GF-D8 (cell line): ENCODE measurements at places on chromosomes 12 and 14.
A peak's percentile ranks its signal among the peaks of the same experiment; 100 is the strongest.

DNA sequence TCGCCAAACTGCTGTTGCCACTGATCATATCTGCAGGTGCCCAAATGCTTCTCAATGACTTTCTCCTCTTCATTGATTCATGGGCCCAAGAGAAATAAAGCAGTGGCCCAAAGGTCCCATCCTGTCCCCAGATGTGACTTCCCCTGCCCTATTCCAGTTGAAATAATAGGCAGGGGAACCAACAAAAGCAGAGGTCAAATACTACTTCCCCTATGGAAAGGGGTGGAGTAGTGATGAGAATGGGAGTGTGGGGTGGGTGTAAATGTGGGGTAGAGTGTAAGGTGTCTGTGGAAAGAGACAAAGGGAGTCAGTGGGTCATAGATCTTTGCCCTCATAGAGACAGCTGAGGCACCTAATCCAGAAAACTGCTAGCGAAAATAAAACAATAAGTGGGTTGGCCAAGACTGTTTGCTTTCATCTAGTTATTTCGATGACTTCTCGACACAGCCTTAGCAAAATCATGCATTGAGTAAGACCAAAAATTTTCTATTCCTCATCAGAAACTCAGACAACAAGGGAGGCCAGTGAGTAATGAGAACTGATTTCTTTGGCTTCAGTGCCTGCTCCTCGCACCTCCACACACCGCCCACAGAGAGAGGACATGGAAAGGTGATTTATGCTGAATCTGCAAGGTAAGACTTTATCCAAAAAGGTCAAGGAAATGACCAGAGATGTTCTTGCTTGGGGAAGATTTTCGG is 10.9 kb upstream of the IL22 start:
- DNase-seq, result no peak

GRCh38 chr14:76705214-76705613 is 56.1 kb upstream of the VASH1 start:
- DNase-seq, result no peak

GRCh38 chr12:1643905-1644533 is 15.0 kb downstream of the WNT5B start:
- no peak for DNase-seq

DNA sequence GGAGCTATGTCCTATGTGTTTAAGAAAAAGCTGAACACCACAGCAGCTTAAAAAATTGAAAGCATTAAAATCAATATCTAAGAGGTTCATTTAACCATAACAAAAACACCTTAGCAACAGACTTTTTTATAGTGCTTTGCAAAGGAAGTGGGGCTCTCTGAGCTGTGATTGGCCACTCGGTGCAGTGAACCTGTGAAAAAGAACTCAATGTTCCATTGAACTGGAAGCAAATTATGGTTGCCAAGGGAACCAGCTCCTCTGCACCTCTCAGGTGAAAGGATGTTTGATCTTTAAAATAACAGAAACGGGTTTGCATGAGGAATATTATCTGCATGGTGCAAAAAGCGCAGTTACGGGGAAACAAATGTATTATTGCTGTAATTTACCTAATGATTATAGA is 149.4 kb downstream of the SNAPC1 start:
- DNase-seq, result no peak

- DNase-seq, result no peak
Observed at GRCh38 chr14:68894802-68895703, 84.0 kb downstream of the ACTN1 start.

- DNase-seq, result no peak
Observed at GRCh38 chr12:66823857-66824570, 145.1 kb upstream of the GRIP1 start.

GRCh38 chr12:31298515-31298910 is 27.4 kb downstream of the SINHCAF start:
- no peak for DNase-seq

DNA sequence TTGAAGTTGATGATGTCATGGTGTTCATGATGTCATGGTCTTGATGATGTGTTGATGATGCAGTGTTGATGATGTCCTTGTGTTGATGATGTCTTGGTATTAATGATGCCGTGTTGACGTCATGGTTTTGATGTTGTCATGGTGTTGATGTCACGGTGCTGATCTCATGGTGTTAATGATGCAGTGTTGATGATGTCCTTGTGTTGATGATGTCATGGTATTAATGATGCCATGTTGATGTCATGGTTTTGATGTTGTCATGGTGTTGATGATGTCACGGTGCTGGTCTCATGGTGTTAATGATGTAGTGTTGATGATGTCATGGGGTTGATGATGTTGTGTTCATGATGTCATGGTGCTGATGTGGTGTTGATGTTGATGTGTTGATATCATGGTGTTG is 48.0 kb upstream of the RIMBP2 start:
- DNase-seq, result no peak

- no peak for DNase-seq
Observed at GRCh38 chr12:52439845-52440244, 5.7 kb upstream of the KRT75 start.

GRCh38 chr12:88237954-88238353 is 95.8 kb downstream of the TMTC3 start:
- DNase-seq, result no peak

GRCh38 chr12:112900298-112901145 is 6.2 kb upstream of the OAS1 start:
- peak; percentile 9 for DNase-seq

- DNase-seq, result no peak
Observed at GRCh38 chr12:127145929-127146789, 1120.8 kb upstream of the TMEM132C start.

- DNase-seq, result no peak
Observed at GRCh38 chr12:48968467-48968866, 3.1 kb downstream of the WNT10B start.

- DNase-seq, result no peak
Observed at GRCh38 chr14:64541972-64542835, 1.7 kb downstream of the HSPA2 start.

DNA sequence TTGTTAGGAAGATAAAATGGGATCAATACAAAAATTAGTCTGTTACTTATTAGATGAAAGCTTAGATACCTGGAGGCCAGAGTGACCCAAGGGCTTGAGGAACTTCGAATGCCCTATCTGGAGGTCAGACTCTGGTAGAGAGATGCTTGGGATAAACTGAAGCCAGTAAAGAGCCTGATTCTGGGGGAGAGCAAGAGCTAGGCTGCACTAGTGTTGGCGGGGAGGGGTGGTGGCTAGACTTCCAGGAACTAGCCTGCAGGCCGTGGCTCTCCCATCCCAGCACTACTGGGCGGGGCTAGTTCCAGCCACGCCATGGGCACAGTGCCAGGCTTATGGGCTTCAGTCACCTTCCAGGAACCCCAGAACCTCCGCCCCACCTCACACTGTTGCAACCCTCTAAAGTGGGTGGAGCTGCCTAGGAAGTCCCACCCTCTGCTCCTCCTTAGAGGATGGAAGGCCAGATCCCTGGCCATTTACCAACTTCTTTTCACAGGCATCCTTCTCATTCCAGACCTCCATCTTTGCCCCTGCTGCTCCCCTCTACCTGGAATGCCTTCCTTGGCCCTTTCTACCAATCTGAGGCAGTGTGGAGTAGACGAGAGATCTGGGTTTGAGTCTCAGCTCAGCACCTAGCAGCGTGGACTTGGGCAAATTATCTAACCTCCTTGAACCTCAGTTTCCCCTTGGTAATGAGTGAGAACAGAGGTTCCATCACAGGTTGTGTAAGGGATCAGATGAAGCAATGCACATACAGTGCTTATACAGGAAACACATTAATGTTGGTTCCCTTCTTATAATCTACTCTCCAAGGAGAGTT is 6.3 kb upstream of the NFE2 start:
- DNase-seq, result peak; percentile 98

GRCh38 chr14:39877577-39878190 is 445.5 kb upstream of the FBXO33 start:
- DNase-seq, result no peak

DNA sequence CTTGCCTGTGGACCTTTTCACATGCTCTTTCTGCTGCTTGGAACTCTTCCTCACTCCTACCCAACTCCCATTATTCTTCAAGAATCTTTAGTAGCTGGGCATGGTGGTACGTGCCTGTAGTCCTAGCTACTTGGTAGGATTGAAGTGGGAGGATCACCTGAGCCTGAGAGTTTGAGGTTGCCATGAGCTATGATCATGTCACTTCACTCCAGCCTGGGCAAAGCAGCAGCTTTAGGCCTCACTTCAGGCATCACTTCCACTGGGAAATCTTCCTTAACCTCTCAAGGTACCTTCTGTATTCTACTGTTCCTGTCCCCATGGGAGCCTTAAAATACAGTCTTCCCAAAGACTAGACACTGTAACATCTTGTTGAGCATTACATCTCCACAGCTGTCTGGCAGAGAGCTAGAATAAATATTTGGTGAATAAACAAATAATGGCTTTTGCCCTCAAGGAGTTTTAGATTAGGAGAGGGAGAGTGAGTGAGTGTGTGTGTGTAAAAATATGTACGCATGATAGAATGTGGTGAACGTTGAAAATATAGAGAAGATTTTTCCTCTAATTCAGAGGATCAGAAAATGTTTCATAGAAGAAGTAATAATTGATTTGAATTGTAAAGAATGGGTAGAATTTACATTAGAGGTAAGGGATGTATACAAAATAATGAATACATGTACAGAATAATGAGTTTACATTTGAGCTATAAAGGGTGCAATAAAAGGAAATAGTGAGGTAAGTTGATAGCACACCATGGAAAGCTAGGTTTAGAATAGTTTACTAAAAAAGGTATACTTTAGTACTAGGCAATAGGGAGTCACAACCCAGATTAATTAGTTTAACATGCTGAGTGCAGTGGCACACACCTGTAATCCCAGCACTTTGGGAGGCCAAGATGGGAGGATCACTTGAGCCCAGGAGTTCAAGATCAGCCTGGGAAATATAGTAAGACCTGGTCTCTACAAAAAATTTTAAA is 29.2 kb upstream of the BMAL2 start:
- no peak for DNase-seq

DNA sequence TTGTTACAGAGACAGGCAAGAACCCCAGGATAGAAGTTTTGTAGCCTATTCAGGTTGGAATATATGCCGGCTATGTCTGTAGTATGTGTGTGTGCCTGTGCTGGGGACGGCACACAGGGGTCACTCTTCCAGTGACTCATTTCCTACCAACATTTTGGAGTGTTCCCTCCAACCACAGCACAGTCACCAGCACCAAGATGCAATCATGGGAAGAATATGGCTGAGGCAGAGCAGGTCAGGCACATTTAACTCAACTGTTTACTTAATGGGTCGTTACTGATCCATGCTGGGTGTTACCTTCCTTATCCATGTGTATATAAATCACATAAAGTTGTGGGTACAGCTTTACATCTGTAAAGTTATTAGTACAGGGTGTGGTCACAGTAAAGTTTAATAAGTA is 178.3 kb downstream of the PRKD1 start:
- no peak for DNase-seq

- DNase-seq, result no peak
Observed at GRCh38 chr12:3712209-3712992, 40.5 kb downstream of the CRACR2A start.

DNA sequence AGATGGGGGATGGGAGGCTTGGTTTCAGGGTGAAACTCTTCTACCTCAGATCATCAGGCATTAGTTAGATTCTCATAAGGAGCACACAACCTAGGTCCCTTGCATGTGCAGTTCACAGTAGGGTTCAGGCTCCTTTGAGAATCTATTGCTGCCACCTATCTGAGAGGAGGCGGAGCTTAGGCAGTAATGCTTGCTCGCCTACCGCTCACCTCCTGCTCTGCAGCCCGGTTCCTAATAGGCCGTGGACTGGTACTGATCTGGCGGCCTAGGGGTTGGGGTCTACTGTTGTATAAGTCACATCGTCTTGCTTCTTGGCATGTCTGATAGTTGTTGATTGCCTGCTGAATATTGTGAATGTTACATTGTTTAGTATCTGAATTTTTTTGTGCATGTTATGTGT is 12.2 kb downstream of the SCYL2 start:
- DNase-seq, result no peak
